Activated CD8-positive, alpha-beta memory T cell treated with anti-CD3 and anti-CD28 coated beads for 1 hour (primary cell): ENCODE measurements at places on chromosomes 2 and 18.

DNA sequence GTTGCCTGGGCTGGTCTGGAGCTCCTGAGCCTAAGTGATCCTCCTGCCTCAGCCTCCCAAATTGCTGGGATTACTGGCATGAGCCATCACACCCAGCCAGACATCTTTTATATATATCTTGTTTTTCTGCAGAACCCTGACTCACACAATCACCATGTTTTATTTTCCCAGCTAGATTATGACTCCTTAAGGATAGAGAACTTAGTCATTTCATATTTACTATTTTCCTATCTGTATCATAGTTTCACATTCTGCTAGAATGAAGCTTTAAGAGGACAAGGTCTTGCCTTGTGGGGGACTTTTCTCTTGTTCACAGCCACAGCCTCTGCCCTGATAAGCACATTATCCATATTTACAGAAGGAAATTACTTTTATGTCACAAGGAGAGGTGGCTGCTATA is 73.9 kb downstream of the LBH start:
- no peak for DNase-seq

- DNase-seq: no peak
Observed at GRCh38 chr2:237449193-237449881, 35.4 kb upstream of the COL6A3 start.

DNA sequence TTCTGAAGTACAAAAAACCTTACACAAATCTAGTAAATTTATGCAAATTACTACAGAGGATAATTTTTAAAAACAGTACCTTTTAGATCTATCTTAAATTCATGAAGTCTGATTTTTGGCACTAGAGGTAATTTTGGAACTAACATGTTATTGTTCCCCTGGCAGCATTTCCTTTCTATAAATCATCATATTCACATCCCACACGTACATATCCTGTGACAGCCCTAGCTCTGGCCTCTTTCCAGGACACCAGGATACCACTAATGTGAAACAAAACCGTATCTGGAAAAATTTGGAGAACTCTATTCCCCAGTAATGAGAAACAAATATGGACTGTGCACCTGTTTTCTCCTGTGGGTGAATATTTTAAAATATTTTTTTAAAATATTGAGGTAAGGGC is 14.0 kb upstream of the BIRC6 start:
- no peak for DNase-seq

GRCh38 chr18:62751341-62751821 is 36.0 kb downstream of the PHLPP1 start:
- no peak for DNase-seq

GRCh38 chr2:205612636-205613035 is 69.7 kb upstream of the NRP2 start:
- no peak for DNase-seq

GRCh38 chr2:220833446-220833845 is 738.7 kb downstream of the EPHA4 start:
- DNase-seq: no peak

GRCh38 chr2:214482728-214483127 is 71.9 kb downstream of the VWC2L start:
- DNase-seq: no peak

GRCh38 chr2:37232131-37232933 is 874 bp downstream of the NDUFAF7 start:
- DNase-seq: no peak

DNA sequence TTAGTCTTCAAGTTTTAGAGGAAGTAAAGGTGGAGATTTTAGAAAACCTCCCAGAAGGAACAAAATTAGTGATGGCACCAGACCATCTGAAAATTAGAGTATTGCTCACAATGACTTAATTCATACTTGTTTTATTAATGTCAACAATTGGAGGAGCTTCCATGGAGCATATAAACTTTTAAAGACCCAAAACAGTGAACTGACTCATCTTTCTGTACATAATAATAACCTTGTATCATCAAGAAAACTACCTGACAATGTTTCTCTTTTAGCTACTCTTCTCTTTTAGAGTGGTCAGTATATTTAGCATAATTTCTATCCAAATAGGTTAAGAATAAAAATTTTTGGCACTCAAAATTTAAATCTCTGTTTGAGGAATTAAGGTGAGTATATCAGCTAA is 7.2 kb upstream of the ITGAV start:
- no peak for DNase-seq

DNA sequence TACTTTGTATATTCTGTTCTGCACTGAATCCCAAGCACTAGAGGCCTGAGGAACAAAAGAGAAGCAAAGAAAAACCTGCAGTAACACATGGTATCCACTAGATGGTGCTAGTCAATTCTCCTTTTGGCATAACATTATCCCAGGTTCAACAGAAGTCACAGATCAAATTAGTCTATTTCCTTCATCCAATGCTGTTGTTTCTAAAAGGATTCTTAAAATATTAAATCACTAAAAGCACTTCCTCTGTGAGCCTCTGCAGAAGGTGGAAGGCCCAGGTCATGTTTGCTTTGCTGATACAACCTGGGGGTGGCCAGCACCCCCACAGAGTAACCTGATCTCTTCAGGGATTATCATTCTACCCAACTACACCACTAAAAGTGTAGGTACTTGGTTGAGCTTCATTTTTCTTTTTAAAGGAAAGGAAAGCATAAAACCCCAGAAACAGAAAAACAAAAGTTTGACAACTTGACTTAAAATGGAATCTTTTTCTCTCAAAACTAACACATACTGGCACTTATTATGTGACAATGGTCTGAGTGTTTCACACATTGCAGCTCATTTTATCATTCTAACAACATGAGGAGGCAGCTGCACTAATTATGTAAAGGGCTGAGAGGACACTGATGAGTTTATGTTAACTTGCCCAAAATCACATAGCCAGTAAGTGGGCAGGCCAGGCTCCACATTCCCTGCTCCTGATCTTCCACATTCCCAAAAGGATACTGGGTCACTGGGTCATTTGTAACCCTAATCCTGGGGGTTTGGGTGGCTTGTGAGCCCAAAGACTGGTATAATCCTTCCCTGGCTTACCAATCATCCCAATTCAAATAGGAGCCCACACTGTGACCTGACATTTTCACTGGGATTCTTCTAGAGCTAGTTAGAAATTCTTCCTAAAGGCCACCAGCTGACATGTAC is 66.8 kb upstream of the DNER start:
- no peak for DNase-seq

DNA sequence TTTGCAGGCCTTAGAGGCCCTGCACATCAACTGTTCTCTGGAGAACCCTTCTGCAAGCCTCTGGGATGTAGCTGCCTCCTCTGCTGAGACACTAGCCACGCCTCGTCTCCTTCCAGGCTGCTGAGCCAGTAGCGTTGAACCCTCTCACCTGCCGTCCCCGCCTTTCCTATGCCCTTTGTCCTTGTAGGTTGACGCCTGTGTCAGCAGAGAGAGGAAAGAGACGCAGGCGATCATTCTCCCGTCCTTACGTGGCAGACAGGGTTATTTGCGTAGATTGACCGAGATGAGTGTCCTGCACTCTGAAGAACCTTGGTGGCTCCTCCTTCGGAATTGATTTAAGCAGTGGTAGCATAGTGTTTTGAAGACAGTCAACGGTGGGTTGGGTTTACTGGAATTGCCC is 27.8 kb downstream of the ID2 start:
- DNase-seq: no peak

DNA sequence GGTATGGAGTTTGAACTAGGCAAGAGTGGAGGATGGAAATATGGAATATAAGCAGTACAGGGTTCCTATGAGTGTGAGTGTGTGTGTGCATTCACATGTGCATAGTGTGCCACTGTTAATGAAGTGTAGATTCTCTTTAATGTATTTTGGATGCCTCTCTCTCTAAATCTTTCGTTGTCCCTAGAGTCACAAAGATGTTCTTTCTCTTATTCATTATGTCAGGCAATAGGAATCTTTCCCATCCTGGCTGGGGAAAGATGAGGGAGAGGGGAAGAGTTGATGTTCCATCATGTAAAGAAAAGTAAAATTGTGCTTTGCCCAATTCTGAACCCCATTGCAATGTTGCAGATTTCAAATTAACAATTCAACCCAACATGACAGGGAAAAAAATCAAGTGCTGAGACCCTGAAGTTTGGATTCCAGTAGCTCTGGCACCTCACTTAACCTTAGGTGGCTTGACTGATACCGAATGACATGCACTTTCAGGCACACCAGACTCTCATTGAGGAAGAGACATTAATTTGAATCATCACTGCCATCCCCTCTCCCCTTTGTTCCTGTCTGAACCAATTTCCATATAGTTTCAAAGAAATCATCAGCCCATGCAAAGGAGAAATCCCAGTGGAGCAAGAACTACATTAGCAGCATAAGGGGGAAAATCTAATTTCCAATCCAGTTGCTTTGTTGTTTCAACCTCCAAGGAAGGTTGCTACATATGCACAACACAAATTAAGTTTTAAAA is 28.0 kb downstream of the KLF7 start:
- DNase-seq: no peak

- no peak for DNase-seq
Observed at GRCh38 chr2:167862782-167863181, 384.6 kb downstream of the STK39 start.

GRCh38 chr2:149313512-149313972 is 16.8 kb upstream of the LYPD6 start:
- no peak for DNase-seq

GRCh38 chr2:222100704-222101699 is 197.8 kb downstream of the PAX3 start:
- DNase-seq: no peak
